Astrocyte of the spinal cord (primary cell): ENCODE measurements at places on chromosomes 16 and 17.

DNA sequence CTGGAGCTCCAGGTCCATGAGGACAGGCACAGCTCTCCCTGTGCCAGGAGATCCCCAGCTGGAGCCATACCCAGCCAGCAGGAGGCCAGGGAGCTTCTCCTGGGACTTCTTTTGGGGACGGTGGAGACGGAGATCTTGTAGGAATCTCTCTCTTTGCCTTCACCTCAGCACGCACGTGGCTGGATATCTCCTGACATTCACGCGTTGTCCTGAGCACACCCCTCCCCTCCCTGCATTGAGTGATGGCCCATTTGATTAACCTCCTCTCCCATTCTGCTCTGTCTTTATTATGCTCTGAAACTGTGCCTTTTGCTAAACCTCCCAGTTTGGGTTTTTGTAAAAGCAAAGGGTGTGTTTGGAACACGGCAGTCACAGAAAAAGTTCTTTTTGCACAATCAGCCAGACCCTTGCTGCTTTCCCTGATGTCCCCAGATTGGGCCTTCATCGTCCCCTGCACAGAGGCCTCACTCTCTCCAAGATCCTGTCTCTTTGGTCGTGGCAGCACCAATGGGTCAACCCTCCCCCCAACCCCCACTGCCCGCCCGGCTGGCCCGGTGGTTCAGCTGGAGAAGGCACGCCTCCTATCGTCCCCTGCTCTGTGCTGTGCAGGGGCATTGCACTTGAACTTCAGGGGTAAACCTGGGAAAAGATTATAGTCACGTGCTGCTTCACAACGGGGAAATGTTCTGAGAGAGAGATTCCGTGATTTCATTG lies 32.5 kb upstream of the LGALS9 start:
- no peak for DNase-seq

GRCh38 chr17:6374761-6375312 lies 60.1 kb downstream of the AIPL1 start:
- DNase-seq, result peak; percentile 66

DNA sequence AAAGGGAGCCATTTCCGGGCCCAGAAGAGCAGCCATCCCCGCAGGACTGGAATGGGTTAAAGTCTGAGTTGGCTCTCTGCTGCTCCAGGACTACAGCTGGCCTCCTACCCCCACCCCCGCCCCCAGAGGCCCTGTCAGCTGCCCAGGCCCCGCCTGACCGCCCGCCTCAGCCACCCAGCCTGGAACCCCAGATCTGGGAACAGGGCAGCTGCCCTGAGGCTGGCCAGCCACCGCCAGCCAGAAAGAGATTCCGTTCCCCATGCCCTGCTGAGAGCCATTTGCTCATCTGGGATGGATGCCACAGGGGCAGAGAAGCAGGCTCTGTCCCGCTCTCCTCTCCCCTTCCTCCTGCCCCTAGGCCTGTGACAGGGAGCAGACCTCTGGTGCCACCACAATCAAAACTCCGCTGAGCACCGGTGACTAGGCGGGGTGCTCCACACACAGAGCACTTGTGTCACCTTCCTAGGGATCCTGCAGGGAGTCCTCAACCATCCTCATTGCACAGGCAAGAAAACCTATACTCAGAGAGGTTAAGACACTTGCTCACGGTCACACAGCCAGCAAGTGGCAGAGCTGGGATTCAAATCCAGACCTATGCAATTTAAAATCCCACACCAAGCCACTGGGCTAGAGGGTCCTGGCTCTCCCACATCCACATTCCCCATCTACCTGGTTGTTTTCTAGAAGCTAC lies 44.1 kb downstream of the ZNF423 start:
- peak; percentile 7 for DNase-seq

DNA sequence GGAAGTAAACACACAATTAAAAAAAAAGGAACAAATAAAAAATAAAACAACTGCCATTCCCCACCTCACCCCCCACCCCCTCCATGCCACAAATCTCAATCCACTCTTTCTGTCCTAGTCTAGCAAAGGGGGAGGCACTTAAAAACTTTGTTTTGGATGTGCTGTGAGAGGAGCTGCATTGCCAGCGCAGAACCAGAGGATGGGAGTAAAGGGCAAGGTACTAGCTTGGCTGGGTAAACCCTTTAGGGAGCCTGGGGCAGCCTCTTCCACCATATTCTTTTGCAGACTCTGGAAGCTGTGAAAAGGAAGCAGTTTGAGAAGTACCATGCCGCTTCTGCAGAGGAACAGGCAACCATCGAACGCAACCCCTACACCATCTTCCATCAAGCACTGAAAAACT lies 1.4 kb downstream of the MRPS7 start:
- no peak for DNase-seq

DNA sequence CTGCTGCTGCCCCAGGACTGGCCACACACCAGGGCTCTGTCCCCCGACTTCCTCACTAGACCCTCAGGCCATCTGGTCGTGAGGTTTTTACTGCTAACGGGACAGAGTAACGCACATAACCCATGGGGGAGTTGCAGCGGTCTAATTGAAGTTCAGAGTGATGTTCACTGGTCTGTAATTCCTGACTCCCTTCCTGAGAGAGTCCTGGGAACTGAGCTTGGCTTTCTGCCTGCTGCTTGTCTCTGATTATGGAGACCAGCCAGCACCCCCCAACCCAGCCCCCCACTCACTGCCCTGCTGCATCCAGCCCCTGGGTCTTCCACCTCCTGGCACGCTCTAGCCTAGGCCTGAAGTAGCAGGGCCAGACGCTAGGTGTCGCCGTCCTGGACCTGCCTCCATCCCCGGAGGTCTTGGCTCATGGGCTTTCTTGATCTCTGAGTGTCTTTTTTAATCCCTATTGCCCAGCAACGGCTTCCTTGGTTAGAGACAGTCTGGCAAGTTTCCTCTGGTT lies 192.9 kb downstream of the CCDC182 start:
- peak; percentile 57 for DNase-seq

GRCh38 chr16:11973070-11973469 lies 3.5 kb upstream of the SNX29 start:
- no peak for DNase-seq

DNA sequence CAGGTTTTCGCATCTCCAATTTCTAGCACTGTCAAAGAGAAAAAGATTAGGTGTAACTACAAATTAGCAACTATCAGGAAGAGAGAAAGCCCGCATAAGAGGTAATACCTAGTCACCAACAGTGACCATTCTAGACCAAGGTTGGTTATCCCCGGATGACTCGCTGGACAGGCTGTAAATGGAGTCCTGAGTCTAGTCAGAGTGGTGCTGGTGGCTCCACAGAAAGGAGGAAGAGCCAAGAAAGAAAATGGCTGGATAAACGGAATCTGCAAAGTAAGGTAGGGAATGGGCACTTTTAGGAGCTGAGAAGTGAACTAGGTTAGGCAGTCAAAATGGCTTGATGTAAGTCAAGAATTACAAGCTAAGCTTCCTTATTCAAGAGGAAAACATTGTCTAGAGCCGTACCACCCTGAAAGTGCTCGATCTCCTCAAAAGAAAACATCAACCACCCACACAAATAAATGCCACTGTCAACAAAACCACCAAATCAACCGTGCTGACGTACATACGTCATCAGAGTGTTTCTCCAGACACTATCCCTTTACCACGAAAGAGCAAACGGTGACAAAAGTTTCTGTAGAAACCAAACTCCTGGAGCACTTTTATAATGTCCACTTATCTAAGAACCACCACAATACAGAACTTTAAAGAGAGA lies 2.2 kb downstream of the GSPT1 start:
- no peak for DNase-seq

DNA sequence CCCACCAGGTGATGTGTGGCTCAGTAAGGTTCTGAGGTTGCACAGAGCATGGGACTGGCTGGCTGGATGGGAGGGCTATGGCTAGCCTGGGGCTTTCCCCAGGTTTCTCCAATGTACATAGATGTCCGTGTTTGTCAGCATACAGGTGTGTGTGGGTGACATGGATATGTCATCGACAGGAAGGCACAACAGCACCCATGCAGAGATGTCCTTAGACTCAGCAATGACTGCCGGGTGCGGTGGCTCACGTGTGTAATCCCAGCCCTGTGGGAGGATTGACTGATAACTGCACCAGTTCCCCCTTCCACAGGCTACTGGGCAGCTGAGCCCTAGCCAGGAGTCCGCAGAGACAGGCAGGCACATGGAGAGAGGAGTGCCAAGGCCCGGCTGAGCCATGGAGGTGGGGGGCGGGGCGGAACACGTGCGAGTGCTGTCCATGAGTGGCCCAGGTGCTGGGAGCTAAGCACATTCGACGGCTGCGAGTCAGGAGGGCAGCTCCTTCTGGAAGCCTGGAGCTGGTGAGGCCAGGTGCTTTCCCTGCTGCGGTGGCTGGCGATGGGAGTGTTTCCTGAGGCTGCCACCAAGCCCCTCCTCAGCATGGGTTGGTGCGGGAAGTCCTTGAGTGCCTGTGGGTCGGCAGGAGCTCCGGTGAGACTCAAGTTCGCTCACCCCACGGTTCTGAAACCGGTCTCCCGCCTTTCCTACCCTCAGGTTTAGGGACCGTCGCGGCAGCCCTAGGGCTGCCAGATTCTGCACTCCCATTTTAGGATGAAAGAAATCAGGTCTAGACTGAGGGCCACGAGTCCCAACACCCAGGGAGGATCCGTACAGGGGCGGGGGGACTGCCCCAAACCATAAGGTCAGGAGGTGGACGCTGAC lies 858 bp upstream of the ASPSCR1 start:
- no peak for DNase-seq

- no peak for DNase-seq
These were observed 164.6 kb downstream of the CDH11 start for GRCh38 chr16:64957246-64957645.

GRCh38 chr17:74740641-74741387 lies 3.8 kb downstream of the RAB37 start:
- DNase-seq, result no peak

- no peak for DNase-seq
These were observed 333.1 kb downstream of the FOXL1 start for GRCh38 chr16:86911437-86911958.

- DNase-seq, result no peak
These were observed 123.3 kb downstream of the CCT6B start for GRCh38 chr17:34837876-34838478.

DNA sequence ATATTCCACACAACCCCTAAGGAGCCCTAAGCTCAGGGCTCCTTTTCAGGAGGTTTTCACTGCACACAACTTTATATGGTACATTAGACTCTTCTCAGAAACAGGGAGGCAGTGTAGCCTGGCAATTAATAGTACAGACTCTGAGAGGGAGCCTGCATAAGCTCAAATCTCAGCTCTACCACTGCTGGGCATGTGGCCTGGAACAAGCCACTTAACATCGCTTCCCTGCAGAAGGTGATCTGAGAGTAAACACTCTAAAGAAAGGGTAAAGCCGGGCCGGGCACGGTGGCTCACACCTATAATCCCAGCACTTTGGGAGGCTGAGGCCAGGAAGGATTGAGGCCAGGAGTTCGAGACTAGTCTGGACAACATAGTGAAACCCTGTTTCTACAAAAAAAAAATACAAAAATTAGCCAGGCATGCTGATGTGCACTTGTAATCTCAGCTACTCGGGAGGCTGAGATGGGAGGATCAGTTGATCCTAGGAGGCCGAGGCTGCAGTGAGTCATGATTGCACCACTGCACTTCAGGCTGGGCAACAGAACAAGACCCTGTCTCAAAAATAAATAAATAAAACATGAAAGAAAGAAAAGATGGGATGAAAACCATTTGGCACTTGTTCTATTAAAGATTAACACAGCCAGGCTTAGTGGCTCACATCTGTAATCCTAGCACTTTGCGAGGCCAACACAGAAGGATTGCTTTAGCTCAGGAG lies 70.7 kb upstream of the DNAJA2 start:
- no peak for DNase-seq

GRCh38 chr17:79085921-79086551 lies 11.4 kb downstream of the ENGASE start:
- DNase-seq, result no peak

- no peak for DNase-seq
These were observed 126.6 kb upstream of the KCNJ16 start for GRCh38 chr17:69948406-69948805.

DNA sequence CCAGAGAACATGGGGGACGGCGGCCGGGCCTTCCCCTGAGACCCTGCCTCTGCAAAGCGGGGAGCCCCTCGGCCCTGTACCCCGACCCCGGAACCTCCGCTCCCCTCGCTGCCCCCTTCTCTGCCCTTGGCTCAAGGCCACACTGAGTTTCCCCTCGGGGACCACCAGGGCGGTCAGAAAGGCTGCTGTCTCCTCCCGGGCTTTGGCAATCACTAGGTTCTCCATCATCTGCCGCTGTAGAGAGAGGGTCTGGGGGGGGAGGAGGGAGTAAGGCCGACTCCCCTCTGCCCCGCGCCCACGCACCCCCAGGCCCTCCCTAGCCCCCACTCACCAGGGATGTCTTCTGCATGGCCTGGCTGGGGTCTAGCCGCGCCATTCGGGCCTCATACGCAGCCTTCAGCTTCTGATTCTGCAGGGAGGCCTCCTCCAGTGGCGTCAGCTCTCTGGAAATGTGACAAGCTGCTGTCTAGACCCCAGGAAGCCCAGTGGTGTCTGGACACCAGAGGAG lies 8.4 kb downstream of the VPS9D1 start:
- DNase-seq, result no peak

GRCh38 chr17:65131946-65132345 lies 5.2 kb upstream of the RGS9 start:
- DNase-seq, result peak; percentile 32

- no peak for DNase-seq
These were observed 13.2 kb downstream of the AANAT start for GRCh38 chr17:76480632-76481031.

DNA sequence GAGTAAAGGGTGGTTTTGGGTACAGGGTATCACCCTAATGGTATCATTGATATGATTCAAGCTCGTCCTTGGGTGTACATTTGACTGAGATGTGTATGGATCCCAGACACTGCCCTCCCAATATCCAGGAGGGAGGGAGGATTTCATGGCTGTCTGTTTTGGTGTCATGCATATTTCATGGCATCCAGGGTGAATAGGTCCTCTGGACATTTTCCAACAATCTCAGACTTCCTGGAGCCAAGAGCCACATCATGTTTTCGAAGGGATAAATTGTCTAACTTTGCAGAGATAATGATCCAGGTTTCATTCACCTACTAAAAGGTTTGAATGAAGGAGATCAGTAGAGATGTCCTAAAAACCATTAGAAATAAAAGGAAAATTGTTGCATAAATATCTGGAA lies 431.9 kb downstream of the SHISA9 start:
- DNase-seq, result no peak

- peak; percentile 17 for DNase-seq
These were observed 1.3 kb downstream of the APPBP2 start for GRCh38 chr17:60524463-60525327.
